ENCODE measurements at places on chromosomes 6 and 20.

GRCh38 chr20:24185791-24186190, 197.2 kb upstream of the GGTLC1 start:
- DNase-seq, result no peak

- no peak for DNase-seq
These were observed 31.9 kb upstream of the PRELID3B start for GRCh38 chr20:59074456-59074855.

DNA sequence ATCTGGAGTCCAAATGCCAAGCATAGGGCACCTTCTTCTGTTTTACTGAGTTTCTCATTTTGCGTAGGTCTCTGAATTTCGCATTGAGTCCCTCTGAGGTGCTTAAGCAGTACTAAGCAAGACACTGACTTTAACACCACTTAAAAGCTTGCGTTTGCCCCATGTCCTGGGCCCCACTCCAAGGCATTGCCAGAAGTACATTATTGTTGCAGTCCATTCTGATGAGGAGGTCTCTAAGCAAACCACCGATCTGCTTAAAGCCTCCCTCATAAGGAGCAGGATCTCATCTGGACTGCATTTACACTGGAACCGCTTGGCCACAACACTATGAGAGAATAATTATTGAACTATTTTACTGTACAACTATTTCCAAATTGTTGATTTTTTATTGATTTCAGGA, 16.3 kb downstream of the BMP2 start:
- no peak for DNase-seq

DNA sequence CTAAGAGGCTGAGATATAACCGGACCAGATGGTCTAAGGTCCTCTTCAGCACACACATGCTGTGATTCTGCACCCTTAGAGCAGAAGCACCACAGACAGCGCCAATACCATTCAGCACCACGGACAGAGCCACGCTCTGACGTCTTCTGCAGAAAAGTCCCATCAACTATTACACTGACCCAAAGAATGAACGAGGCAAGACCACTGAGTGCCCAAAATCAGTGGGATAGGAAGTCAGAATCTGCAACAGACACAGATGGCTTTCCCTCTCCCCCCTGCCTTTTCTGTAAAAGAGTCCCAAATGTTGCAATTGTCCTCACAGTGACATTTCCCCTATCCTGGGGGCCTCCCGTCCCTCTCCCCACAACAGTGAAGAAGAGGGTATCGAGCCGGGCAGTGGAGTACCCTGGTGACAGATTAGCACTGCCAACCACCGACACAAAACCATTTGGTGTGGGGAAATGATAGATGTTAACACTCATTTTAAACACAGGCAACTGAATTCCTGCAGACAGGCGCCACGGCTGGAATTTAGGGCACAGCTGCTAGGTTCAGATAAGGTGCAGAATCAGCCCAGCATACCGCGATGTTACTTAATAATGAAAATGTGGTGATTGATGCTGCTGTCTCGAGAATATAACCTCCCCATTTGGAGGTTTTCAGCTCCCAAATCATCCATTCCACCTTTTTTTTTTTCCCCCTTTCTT, 66.6 kb upstream of the CTNNBL1 start:
- no peak for DNase-seq

DNA sequence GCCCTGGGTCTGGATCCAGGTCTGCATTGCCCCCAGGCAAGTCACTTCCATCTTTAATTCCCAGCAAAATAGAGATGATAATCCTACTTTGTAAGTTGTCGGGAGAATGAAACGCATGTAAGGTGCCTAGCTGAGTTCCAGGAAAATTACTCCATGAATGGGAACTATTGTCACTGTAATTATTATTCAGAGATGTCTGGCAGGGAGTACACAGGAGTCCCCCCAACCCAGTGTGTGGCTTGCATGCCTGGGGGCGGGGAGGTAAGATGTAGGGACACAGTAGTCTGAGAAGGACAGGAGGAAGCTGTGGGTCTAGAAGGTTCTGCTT, 85.4 kb downstream of the CD40 start:
- DNase-seq, result no peak

DNA sequence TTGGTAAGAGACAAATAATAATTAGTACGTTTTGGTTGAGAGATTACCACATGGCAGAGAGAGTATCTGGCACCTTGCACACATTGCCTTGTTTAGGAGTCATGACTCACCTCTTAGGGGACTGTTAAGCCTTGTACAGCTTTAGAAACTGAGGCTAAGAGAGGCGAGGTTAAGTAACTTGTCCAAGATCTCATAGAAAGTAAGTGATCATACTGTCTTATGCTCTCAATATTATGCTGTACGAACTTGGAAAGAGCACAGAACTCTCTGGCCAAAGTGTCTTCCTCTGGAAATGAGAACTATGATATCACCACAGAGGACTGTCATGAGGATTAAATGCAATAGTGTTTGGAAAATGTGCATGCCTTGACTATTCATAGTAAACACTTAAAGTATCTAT, 249.0 kb downstream of the UTRN start:
- no peak for DNase-seq
